ENCODE measurements at places on chromosomes 7 and 10. TPM values are rescaled to one million over a fixed set of nuclear protein-coding genes. Genes with fewer than 3 reads are reported as not detected.

PNLIPRP1 gene
- polyA plus RNA-seq: not detected

CYP2C9 gene
- not detected for polyA plus RNA-seq

ZNF365 gene
- polyA plus RNA-seq: 11.7 TPM

GPR15LG gene
- polyA plus RNA-seq: not detected

PRR15 gene
- polyA plus RNA-seq: 0.19 TPM

PRSS37 gene
- not detected for polyA plus RNA-seq

CLDN4 gene
- 132 TPM for polyA plus RNA-seq

MORN4 gene
- polyA plus RNA-seq: 26.5 TPM

GET4 gene
- 37.7 TPM for polyA plus RNA-seq

MSMB gene
- polyA plus RNA-seq: not detected

TAS2R3 gene
- polyA plus RNA-seq: not detected

NEUROG3 gene
- not detected for polyA plus RNA-seq

GRID1 gene
- polyA plus RNA-seq: 13.2 TPM

ZNF467 gene
- 9.1 TPM for polyA plus RNA-seq

ZNF33B gene
- polyA plus RNA-seq: 25.6 TPM

IL6 gene
- 1.6 TPM for polyA plus RNA-seq

ANK3 gene
- 22.3 TPM for polyA plus RNA-seq

AKR1B15 gene
- not detected for polyA plus RNA-seq

GIMAP7 gene
- 2.2 TPM for polyA plus RNA-seq

NUDT1 gene
- polyA plus RNA-seq: 82.3 TPM

APBB1IP gene
- polyA plus RNA-seq: 1.9 TPM

OR2A5 gene
- polyA plus RNA-seq: not detected

SFXN4 gene
- 18.2 TPM for polyA plus RNA-seq

CALHM2 gene
- polyA plus RNA-seq: 29.1 TPM

Data from brain (organoid and tissue), 16 donors.